ENCODE measurements at places on chromosomes 11 and 22. TPM values are rescaled to one million over a fixed set of nuclear protein-coding genes. Genes with fewer than 3 reads are reported as not detected.

GRCh38 chr11:1341928-1342524, 32.6 kb upstream of the TOLLIP start:
- no peaks in the 10 kb centered on the region for H3K36me3 ChIP-seq
- peak; percentile 29 for DNase-seq
- no peak overlapping the region for H3K4me3 ChIP-seq
- no peak overlapping the region for H3K27ac ChIP-seq

- H3K27me3 ChIP-seq = no peaks in the 10 kb centered on the region
- H3K4me1 ChIP-seq = peaks cover 34% of the 10 kb centered on the region
- H3K27ac ChIP-seq = peak overlapping the region; percentile 44
- peaks cover 4% of the 10 kb centered on the region for H3K36me3 ChIP-seq
- DNase-seq = no peak
- H3K4me3 ChIP-seq = no peak overlapping the region
These were observed 63.0 kb downstream of the TNRC6B start for GRCh38 chr22:40240686-40241085.

DNA sequence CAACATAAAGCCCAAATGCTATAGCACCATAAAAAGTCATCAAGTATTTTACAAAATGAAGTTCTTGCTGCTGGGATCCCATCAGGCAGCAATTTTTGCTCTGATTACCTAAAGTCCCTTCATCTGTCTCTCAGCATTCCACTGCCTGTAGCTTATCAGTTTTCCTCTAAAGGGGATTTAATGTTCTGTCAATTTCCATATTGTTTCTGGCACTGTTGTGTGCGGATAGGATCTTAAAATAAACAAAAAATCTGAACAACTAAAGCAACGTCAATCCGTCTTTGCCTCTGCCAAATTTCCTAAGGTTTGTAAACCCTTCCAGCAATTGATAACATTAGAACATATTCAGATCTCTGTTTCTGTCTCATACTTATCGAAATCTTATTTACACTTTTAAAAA, 1126.3 kb upstream of the RAG2 start:
- H3K36me3 ChIP-seq = no peaks in the 10 kb centered on the region
- H3K27me3 ChIP-seq = no peaks in the 10 kb centered on the region
- H3K4me1 ChIP-seq = peaks cover 18% of the 10 kb centered on the region
- DNase-seq = no peak

DNA sequence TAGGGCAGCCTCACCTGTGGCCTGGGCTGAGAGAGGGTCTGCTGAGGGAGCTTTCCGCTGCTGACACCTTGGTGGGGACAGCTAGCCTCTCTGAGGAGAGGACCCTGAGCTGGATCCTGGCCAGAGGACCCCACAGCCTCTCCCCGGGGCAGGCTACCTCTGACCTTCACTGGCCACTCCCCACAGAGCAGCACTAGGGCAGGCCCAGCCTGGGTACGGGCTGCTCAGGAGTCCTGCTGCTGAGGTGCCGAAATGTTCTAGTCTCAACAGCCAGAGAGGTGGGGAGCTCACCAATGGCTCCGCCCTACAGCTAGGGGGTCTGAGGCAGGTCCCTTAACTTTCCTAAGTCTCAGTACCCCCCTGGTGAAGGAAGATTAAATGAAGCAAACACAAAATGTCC, 47.5 kb downstream of the SGSM3 start:
- H3K36me3 ChIP-seq = peaks cover 36% of the 10 kb centered on the region
- no peaks in the 10 kb centered on the region for H3K4me1 ChIP-seq
- H3K27ac ChIP-seq = no peak overlapping the region
- no peak overlapping the region for H3K4me3 ChIP-seq
- H3K27me3 ChIP-seq = no peaks in the 10 kb centered on the region
- DNase-seq = no peak

- no peaks in the 10 kb centered on the region for H3K36me3 ChIP-seq
- no peak overlapping the region for H3K27ac ChIP-seq
- no peak overlapping the region for H3K4me3 ChIP-seq
- H3K4me1 ChIP-seq = peaks cover 3% of the 10 kb centered on the region
These were observed 533.9 kb upstream of the CCDC90B start for GRCh38 chr11:83819931-83820549.

GRCh38 chr11:36237391-36237790, 51.8 kb downstream of the COMMD9 start:
- H3K27ac ChIP-seq = peak overlapping the region; percentile 27
- H3K27me3 ChIP-seq = no peaks in the 10 kb centered on the region
- H3K36me3 ChIP-seq = peaks cover 5% of the 10 kb centered on the region
- H3K4me3 ChIP-seq = no peak overlapping the region
- peaks cover 36% of the 10 kb centered on the region for H3K4me1 ChIP-seq

GRCh38 chr11:85961930-85962363, 106.8 kb downstream of the CCDC83 start:
- no peaks in the 10 kb centered on the region for H3K27me3 ChIP-seq
- DNase-seq = no peak
- peak overlapping the region; percentile 84 for H3K27ac ChIP-seq
- H3K36me3 ChIP-seq = peaks cover 37% of the 10 kb centered on the region

DNA sequence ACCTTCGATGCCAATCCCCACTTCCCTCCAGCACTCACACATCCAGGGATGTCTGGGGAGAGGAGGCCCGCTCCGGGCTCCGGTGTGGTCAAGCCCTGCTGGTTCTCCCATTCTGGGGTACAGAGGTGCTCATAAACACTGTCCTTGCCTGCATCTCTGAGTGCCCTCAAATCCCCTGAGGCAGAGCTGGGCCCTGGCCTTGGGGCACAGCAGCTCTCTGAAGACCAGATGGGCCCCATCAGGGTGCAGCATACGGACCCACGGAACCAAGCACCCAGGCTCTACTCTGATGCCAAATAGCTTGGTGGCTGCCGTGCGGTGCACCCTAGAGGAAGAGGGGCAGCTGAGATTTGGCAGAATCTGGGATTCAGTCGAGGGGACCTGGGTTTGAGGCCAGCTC, 35.7 kb upstream of the NNMT start:
- H3K36me3 ChIP-seq = no peaks in the 10 kb centered on the region
- H3K27ac ChIP-seq = no peak overlapping the region
- DNase-seq = no peak
- peaks cover 9% of the 10 kb centered on the region for H3K4me1 ChIP-seq

GRCh38 chr11:36376009-36376887, 80.2 kb downstream of the PRR5L start:
- H3K27me3 ChIP-seq = peaks cover 31% of the 10 kb centered on the region

- no peaks in the 10 kb centered on the region for H3K27me3 ChIP-seq
- H3K36me3 ChIP-seq = no peaks in the 10 kb centered on the region
- H3K4me1 ChIP-seq = no peaks in the 10 kb centered on the region
- no peak overlapping the region for H3K4me3 ChIP-seq
- H3K27ac ChIP-seq = no peak overlapping the region
These were observed 1635.2 kb downstream of the FAM181B start for GRCh38 chr11:81098471-81098870.

DNA sequence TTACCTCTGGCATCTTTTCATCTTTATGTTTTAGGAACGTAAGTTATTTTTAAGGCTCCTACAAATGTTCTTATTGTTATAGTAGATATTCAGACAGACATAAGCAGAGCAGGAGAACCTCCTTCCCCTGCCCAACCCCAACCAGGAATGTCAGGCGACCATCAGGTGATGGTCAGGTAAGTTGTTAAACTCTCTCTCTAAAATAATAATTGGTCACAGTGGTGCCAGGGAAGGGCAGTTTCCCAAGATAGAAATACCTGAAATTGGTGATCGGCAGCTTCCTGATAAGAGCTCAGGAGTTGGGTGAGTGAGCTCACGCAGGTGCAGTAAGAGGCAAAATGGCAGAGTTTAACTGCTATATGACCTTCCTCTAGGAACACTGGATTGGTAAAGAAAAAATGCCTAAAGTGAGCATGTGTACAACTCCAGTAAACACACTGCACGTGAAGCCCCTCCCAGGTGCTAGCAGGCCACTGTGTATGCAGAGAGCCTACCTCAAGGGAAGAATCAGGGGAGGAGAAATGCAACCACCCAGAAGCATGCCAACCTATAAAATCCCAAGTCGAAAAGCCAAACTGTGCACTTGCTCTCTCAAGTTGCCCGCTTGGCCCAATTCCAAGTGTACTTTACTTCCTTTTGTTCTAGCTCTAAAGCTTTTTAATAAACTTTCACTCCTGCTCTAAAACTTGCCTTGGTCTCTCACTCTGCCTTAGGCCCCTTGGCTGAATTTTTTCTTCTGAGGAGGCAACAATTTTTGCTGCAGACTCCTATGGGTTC, 273.9 kb downstream of the SBF2 start:
- peaks cover 9% of the 10 kb centered on the region for H3K36me3 ChIP-seq
- no peak for DNase-seq
- peaks cover 23% of the 10 kb centered on the region for H3K4me1 ChIP-seq
- no peak overlapping the region for H3K4me3 ChIP-seq
- no peaks in the 10 kb centered on the region for H3K27me3 ChIP-seq

DNA sequence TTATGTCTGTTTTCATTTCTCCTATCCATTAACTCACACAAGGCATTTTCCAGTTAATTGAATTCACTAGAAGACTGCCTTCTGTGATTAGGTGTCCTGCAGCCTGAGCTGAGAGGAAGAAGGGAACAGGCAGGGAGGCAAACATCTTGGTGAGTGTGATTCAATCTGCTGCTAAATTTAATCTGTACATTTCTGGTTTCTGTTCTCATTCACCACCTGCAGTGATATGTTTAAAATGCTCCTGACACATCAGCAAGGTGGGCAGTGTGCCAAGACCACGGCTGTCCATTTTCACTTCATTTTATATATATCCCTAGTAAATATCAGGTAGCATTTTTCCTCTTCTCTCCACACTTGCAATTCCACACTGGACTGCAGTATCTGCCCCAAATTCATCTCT, 416.5 kb downstream of the TMEM135 start:
- peaks cover 24% of the 10 kb centered on the region for H3K4me1 ChIP-seq
- no peaks in the 10 kb centered on the region for H3K36me3 ChIP-seq
- DNase-seq = no peak
- no peak overlapping the region for H3K4me3 ChIP-seq

DNA sequence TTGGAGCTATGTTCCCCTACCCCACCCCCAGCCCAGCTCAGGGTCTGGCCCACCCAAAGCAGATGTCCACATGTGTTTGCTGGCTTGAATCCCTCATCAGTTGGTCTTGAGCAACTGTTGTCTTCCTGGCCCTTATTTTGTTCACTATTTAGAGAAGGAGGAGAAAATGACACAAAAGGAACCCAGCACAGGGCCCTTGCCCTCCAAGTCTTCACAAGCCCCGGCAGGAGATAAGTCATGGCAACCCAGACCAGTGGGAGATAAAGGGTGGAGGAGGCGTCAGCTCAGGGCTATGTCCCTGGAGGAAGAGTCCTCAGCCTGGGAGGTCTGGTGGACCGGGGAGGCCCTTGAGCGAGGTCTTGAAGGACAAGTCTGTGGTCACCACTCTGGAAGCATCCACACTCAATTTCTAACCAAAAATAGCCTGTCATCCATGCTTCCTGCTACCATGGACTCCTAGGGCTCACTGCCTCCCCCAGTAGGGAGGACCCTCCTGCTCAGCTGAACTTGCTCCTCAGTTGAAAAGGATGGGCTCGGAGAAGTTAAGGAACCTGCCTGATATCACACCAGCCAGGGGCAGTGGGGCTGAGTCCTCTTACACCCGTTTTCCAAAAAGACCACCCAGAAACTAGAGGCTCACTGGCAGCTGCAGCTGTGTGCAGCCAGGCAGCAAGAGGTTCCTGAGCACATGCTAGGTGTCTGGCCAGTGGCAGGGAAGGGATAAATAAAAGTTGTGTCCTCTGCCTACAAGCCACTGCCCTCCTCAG, 1.8 kb upstream of the RAB3IL1 start:
- peak overlapping the region; percentile 66 for H3K27ac ChIP-seq
- DNase-seq = no peak
- H3K4me1 ChIP-seq = peaks cover 49% of the 10 kb centered on the region
- H3K36me3 ChIP-seq = no peaks in the 10 kb centered on the region
- H3K4me3 ChIP-seq = peak overlapping the region; percentile 76

DNA sequence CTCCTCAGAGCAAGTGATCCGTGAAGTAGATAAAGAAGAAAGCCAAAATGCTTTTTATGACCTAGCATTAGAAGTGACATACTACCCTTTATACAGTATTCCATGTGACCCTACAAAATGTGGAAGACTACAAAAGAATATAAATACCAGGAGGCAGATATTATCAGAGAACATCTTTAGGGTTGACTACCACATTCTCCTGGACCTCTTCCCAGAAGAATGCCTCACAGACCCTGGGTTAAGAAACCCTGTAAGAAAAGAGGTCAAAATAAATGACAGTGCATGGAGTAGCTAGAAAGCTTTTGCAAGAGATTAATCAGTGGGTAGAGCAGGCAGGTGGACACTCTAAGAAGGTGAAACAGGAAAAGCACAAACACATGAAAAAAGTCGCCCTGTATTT, 69.2 kb downstream of the FANCF start:
- peaks cover 27% of the 10 kb centered on the region for H3K4me1 ChIP-seq

GRCh38 chr22:17707526-17707925, 66.7 kb downstream of the BID start:
- peak overlapping the region; percentile 56 for H3K27ac ChIP-seq
- DNase-seq = no peak
- peaks cover 30% of the 10 kb centered on the region for H3K4me1 ChIP-seq
- H3K36me3 ChIP-seq = peaks cover 20% of the 10 kb centered on the region
- H3K4me3 ChIP-seq = no peak overlapping the region

DNA sequence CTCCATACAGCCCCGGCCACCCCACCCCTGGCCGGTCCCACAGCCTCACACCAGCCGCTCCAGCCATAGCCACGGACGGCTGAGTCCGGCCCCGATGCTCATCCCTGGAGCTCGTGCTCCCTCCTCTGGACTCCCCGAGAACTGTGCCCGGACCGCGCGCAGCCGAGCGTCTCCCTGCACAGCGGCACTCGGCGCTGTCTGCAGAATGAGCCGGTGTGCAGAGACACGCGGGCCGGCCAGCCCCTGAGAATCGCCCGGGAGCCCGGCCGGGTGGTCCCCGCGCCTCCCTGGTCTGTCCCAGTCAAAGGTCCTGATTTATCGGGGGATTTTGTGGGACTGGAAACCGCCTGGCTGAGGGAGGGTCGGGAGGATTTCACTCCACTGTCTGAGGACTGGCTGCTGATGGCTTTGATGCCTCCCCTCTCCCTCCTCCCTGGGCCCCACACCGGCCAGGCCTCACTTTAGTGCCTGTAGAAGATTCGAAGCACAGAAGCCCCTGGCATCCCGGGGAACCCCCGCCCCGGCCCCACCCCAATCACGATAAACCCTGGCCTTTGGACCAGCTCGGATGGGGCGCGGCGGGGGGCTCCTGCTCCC, 102.7 kb downstream of the BRD1 start:
- H3K4me3 ChIP-seq = no peak overlapping the region
- no peaks in the 10 kb centered on the region for H3K4me1 ChIP-seq
- no peaks in the 10 kb centered on the region for H3K36me3 ChIP-seq
- no peak overlapping the region for H3K27ac ChIP-seq
- peaks cover 91% of the 10 kb centered on the region for H3K27me3 ChIP-seq

GRCh38 chr11:72741429-72741833, 10.8 kb downstream of the ARAP1 start:
- no peaks in the 10 kb centered on the region for H3K27me3 ChIP-seq
- no peak overlapping the region for H3K4me3 ChIP-seq
- H3K4me1 ChIP-seq = peaks cover 36% of the 10 kb centered on the region
- H3K27ac ChIP-seq = peak overlapping the region; percentile 66
- DNase-seq = no peak

The COMT gene
- 93.5 TPM for total RNA-seq

The TRIM64 gene
- not detected for total RNA-seq

The NLRP10 gene
- total RNA-seq = not detected

The MMP13 gene
- not detected for total RNA-seq

The UPK3A gene
- total RNA-seq = 0.87 TPM

The PATE1 gene
- not detected for total RNA-seq

The NOX4 gene
- total RNA-seq = 17.9 TPM
